ENCODE measurements at places on chromosomes 1 and 21. TPM values are rescaled to one million over a fixed set of nuclear protein-coding genes. Genes with fewer than 3 reads are reported as not detected.

The FCRL5 gene
- not detected for polyA plus RNA-seq

The TTC22 gene
- polyA plus RNA-seq: not detected

The SPRR4 gene
- not detected for polyA plus RNA-seq

The DSCAM gene
- not detected for polyA plus RNA-seq

The DHRS3 gene
- 58.4 TPM for polyA plus RNA-seq

The S100A10 gene
- polyA plus RNA-seq: 76.8 TPM

The ATP6V1G3 gene
- polyA plus RNA-seq: not detected

The SERINC2 gene
- 48.6 TPM for polyA plus RNA-seq

The VANGL2 gene
- not detected for polyA plus RNA-seq

The SPRR2G gene
- polyA plus RNA-seq: not detected

The NIBAN1 gene
- polyA plus RNA-seq: 0.23 TPM

The RAD54L gene
- polyA plus RNA-seq: 10.5 TPM

The COL8A2 gene
- polyA plus RNA-seq: 1.6 TPM

The POU3F1 gene
- not detected for polyA plus RNA-seq

The VAV3 gene
- polyA plus RNA-seq: 0.10 TPM

The SPRR2B gene
- polyA plus RNA-seq: not detected

The CELSR2 gene
- polyA plus RNA-seq: 0.76 TPM

The KCTD3 gene
- 20.0 TPM for polyA plus RNA-seq

The NCMAP gene
- polyA plus RNA-seq: not detected

The OR2T35 gene
- polyA plus RNA-seq: not detected

The FCN3 gene
- polyA plus RNA-seq: 0.15 TPM

The PYHIN1 gene
- not detected for polyA plus RNA-seq

The PODN gene
- 1.3 TPM for polyA plus RNA-seq

The AJAP1 gene
- polyA plus RNA-seq: not detected

The SYT11 gene
- polyA plus RNA-seq: 27.6 TPM

The CCDC27 gene
- not detected for polyA plus RNA-seq

The FMOD gene
- 0.10 TPM for polyA plus RNA-seq

The HSF2BP gene
- polyA plus RNA-seq: 0.37 TPM

The SLC5A9 gene
- not detected for polyA plus RNA-seq

The OXCT2 gene
- polyA plus RNA-seq: 0.84 TPM

The B4GALT2 gene
- 103 TPM for polyA plus RNA-seq

Measured in endothelial cell of umbilical vein (primary cell).